GDM1 (cell line): ENCODE measurements at places on chromosomes 6 and 20.
A peak's percentile ranks its signal among the peaks of the same experiment; 100 is the strongest.

GRCh38 chr20:50153153-50153499 is 397 bp downstream of the PEDS1 start:
- DNase-seq, result no peak

- DNase-seq, result no peak
Measured at GRCh38 chr6:150312844-150313584, 55.8 kb upstream of the IYD start.

DNA sequence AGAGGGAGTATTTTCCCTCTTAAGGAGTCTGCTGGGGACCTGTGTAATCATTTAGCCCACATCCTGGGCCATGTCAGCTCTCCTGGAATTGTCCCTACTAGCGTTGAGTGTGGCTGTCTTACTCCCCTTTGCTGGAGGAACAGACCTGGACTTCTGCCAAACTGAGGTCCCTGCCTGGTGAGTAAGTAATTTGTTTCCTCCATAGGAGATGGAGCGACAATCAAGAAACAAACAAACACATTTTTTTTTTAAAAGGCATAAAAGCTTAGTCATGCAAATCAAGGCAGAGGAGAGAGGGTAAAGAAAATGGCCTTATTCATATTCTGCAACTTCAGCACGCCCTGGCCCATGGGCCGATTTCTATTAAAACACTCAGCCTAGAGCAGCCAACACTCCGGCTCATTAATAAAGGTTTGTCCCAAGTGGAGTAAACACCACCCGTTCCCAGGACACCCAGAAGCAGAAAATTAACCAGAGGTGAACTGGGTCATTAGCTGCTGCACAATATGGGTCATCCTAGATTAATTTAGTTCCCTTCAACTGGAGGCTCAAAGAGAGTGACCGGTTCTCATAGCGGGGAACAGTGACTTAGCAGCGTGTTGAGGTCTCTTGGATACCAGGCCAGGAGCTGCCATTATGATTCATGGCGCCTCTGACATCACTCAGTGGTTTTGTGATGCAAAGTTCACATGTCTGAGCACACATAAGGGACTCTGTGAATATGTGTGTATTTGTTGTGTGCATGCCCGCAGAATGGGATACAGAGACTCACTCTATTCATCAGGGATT is 165.0 kb upstream of the SULF2 start:
- DNase-seq, result no peak

DNA sequence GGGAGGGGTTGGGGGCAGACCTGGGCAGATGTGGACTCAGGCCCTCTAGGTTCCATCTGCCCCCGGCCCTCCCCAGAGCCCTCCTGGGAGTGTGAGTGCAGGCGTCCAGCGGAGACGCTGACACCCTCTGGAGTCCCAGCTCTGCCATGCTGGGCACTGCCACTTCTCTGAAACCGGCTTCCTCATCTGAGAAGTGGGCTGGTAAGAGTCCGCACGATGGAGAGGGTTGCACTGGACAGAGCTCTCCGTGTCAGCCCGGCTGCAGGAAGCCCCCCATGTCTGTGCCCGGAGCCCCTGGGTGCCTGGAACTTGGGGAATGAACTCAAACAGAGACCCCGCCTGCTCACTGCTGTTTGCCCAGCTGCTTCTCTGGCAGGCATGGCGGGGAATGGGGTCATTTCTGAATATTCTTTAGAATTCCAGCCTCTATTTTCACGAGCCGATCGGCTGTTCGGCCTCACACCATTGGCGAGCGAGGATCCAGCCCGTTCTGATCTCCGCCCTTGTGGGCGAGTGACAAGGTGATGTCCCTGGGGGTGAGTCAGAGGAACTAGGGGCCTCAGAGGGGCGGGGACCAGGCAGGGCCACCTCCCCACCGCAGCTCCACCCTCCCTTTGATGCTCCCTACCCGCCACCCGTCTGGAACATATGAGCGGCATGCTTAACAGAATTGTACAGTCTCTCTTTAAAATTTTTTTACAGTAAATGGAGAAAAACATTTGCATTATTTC is 47.8 kb upstream of the GATA5 start:
- DNase-seq, result peak; percentile 19

DNA sequence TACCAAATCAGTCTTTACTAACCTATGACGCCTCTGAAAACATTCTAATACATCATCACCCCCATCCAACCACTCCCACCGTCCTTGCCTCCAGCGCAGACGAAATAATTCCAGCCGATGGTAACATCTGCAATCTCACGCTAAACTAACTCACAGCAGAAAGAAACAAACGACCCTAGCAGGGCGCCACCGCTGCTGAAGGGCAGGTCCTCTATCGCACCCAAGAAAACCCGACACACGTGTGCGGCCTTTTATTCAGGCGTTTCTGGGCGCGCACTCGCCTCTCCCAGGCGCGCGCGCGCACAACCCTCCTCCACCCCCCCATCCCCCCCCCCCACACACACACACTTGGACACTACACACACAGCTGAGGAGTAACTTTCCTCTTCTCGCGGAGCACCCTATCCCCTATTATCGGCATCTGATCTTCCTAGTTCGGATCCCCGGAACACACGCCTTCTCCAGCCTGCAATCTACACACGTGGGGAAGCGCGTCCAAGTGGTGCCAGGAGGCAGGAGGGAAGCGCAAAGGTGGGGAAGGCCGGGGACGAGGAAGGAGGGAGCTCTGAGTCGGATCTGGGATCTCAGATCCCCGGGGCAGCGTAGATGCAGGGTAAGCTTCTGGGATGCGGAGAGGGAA is 1.4 kb downstream of the GFOD1 start:
- no peak for DNase-seq
